SK-N-SH treated with all-trans-retinoic acid at 6 μM for 48 hours (cell line): ENCODE measurements at places on chromosomes 2 and 18.

GRCh38 chr2:45182667-45183295, 173.5 kb upstream of the SIX2 start:
- peak; percentile 34 for ATAC-seq

DNA sequence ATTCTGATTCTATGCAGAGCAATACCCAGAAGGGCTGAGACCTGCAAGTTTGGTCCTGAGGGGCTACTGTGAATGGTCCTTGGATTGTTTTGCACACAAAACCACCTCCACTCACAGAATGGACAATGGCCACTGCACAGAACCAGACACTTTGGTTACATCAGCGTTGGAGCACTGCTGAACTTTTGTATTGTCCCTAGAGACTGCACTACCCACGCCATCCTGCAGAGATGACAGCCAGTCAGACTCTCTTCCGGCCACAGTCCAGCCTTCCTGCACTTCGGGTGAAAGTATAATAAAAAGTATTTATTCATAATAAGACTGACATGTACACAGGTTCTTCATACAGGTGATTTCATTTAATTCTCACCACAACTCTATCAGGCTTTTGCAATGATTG, 35.7 kb downstream of the CELF4 start:
- ATAC-seq, result no peak

DNA sequence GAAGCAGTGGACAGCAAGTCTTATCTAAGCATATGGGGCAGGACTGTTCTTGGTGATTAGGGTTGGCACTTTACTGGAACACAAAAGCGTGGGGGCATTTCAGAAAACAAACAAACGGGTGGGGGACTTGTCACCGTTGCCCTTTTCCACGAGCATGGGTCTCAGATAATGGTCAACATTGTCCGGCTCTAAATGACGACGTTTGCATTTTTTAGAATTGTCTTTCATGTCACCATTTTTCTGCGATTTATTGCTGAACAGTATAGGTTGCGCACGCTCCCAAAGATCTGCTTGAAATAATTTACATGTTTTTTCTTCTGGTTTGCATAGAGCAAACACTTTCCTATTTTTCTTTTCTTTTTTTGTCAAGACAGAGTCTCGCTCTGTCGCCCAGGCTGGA, 46.6 kb upstream of the TBC1D8 start:
- ATAC-seq, result no peak

DNA sequence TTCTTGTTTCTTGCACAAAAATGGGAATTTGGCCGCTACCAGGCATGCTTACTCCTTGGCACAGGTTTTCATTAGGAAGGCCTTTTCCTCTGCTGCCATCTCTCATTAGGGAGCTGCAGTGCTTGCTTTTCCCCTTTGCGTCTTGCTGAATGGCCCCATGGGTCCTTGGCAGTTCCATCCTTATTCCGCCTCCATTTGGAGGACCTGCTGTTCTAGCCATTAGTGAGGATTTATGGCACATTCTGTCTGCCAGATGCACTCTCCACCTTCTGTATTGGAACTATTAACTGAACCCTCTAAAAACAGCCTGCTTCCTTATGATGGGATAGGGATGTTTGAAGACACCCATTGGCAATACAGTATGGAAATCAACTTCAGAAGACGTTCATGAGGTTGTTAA, 103.5 kb upstream of the NOSTRIN start:
- ATAC-seq, result no peak
